ENCODE measurements at places on chromosomes 5 and 9. TPM values are rescaled to one million over a fixed set of nuclear protein-coding genes. Genes with fewer than 3 reads are reported as not detected.
A peak's percentile ranks its signal among the peaks of the same experiment; 100 is the strongest.

- no peaks in the 10 kb centered on the region for H3K4me1 ChIP-seq
- DNase-seq: no peak
- no peak overlapping the region for H3K4me3 ChIP-seq
- no peaks in the 10 kb centered on the region for H3K27me3 ChIP-seq
- no peak overlapping the region for H3K27ac ChIP-seq
- no peaks in the 10 kb centered on the region for H3K36me3 ChIP-seq
Observed at GRCh38 chr5:179112469-179113142, 52.4 kb downstream of the ZNF354C start.

The CYLC2 gene
- total RNA-seq: not detected

DNA sequence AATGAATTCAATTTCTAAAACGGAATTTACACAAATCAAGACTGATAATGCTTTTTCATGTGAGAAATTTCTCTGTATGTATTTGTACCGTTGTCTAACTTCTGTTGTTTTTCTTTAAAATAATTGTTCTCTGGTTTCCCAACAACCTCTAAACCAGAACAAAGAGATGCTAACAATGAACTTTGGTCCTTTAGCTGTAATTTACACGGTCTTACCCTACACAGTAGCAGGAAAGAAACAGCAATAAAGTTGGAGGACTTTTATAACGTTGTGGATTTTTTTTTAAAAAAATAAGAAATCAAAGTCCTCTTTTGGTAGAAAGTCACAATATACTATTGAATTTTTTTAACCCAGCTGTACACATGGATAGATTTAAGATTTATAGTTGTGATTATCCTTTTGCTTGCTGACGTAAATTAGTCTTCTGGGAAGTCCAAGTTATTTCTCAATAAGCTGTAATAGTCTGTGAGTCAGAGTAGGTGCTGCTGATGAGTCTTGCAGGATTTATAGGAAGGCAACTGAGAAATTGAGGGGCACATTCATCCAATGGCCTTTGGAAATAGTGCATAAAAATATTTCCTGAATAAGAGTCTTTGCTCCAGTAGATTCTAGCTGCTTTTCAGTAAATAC, 76.8 kb upstream of the PCSK1 start:
- H3K27ac ChIP-seq: no peak overlapping the region
- H3K27me3 ChIP-seq: no peaks in the 10 kb centered on the region
- H3K4me3 ChIP-seq: no peak overlapping the region

The ORM2 gene
- not detected for total RNA-seq

- H3K27me3 ChIP-seq: no peaks in the 10 kb centered on the region
- H3K4me3 ChIP-seq: no peak overlapping the region
- DNase-seq: no peak
- no peak overlapping the region for H3K27ac ChIP-seq
Observed at GRCh38 chr5:83644301-83644700, 76.4 kb downstream of the HAPLN1 start.

The SLC1A3 gene
- total RNA-seq: 11.2 TPM

DNA sequence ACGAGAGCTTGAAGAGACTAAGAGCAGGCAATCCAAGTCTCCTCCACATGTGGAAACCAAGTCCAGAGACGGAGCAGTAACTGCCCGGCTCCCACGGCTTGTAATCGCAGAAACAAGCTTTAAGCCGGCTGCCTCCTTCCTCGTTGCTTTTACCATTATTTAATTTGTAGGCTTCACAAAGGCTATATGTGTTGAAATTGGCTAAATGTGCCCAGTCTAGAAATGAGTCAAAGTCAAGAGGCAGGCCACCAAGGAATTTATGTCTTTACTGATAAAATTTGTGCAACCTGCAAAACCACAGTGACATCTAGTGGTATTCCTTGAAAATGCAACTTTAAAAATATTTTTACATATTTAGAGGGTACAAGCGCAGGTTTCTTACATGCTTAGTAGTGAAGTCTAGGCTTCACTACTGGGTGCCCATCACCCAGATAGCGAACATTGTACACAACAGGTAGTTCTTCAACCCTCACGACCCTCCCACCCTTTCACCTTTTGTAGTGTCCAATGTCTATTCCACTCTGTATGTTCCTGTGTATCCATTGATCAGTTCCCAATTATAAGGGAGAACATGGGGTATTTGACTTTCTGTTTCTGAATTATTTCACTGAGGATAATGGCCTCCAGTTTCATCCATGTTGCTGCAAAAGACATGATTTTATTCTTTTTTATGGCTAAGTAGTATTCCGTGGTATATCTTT, 33.5 kb upstream of the EBF1 start:
- H3K4me1 ChIP-seq: no peaks in the 10 kb centered on the region
- no peaks in the 10 kb centered on the region for H3K27me3 ChIP-seq
- H3K27ac ChIP-seq: no peak overlapping the region
- no peaks in the 10 kb centered on the region for H3K36me3 ChIP-seq

DNA sequence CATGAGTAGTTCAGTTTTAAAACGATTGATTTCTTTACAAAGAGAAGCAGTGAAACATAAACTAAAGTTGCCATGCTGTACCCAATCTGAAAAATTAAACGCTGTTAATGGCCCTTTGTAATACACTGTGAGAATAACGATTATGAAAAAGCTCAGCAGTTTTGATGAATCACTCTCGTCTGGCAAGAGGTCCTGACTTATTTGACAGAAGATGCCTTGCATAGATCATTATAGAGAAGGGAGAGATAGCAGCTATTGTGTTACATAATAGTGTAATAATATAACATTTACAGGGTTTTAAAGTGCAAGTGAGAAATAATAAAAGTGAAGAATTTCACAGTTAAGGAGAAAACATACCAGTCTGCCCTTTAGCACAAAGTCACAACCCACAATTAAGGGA, 361.5 kb upstream of the CDH10 start:
- no peak for DNase-seq
- no peaks in the 10 kb centered on the region for H3K36me3 ChIP-seq
- H3K27me3 ChIP-seq: no peaks in the 10 kb centered on the region
- no peak overlapping the region for H3K27ac ChIP-seq
- no peaks in the 10 kb centered on the region for H3K4me1 ChIP-seq

DNA sequence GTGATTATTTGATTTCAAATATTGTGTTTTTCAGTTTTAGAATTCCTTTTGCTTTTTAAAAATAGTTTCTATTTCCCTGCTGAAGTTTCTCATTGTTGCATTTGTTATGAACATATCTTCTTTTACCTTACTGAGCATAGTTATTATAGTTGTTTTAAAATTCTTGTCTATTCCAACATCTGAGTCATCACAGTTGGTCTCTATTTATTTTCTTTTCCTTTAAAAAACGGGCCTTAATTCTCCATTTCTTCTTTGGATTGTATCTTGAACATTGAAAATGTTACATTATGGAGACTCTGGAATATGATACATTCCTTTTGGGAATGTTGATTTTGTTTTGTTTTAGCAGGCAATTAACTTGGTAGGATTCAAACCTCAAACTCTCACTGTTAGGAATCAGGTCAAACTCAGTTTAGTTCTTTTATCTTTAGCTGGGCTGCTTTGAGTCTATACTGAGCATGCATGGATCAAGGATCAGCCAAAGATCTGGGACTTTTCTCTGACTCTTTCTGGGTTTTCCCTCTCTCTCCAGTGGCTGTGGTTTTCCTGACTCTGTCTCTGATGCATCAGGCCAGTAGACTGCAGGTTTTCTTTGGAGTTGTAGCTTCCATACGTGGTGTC, 70.3 kb downstream of the TEK start:
- H3K4me3 ChIP-seq: no peak overlapping the region
- no peak overlapping the region for H3K27ac ChIP-seq
- DNase-seq: no peak
- peaks cover 11% of the 10 kb centered on the region for H3K4me1 ChIP-seq
- H3K27me3 ChIP-seq: no peaks in the 10 kb centered on the region

The NDFIP1 gene
- total RNA-seq: 39.7 TPM

DNA sequence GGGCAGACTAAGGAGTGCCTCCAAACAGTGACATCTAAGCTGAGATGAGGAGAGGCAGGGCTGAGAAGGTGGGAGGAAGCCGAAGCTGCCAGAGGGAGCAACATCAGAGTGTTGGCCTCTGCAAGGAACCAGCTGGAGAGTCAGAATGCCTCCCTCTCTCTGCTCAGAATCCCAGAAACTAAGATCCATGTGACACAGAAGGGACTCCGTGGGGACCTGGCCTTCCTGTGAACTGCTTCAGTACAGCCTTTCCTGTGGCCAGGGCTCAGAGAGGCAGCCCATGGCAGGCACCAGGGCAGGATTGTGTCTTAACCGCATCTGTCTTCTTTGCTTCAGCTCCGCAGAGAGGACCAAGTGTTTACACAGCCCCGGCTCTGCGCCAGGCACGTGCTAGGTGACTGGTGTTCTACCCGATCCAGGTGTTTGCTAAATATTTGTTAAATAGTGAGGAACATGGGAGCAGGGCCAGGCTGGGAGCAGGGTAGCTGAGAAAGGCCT, 33.5 kb downstream of the KCNMB1 start:
- H3K27ac ChIP-seq: no peak overlapping the region
- H3K4me1 ChIP-seq: peaks cover 18% of the 10 kb centered on the region
- no peak overlapping the region for H3K4me3 ChIP-seq

DNA sequence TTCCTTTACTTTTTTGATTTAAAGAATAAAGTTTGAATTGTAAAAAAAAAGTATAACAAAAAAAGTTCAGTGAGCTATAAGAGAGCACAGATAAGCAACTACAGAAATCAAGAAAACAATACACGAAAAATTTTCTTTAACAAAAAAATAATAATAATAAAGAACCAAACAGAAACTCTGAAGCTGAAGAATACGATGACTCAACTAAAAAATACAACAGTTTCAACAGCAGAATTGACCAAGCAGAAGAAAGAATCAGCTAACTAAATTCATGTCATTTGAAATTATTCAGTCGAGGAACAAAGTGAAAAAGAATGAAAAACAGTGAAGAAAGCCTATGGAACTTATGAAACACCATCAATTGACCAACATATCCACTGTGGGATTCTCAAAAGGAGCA, 177.7 kb downstream of the NDUFS4 start:
- H3K4me3 ChIP-seq: no peak overlapping the region
- H3K27ac ChIP-seq: no peak overlapping the region
- no peak for DNase-seq
- no peaks in the 10 kb centered on the region for H3K27me3 ChIP-seq
- no peaks in the 10 kb centered on the region for H3K4me1 ChIP-seq

The DMRT2 gene
- total RNA-seq: 4.0 TPM

DNA sequence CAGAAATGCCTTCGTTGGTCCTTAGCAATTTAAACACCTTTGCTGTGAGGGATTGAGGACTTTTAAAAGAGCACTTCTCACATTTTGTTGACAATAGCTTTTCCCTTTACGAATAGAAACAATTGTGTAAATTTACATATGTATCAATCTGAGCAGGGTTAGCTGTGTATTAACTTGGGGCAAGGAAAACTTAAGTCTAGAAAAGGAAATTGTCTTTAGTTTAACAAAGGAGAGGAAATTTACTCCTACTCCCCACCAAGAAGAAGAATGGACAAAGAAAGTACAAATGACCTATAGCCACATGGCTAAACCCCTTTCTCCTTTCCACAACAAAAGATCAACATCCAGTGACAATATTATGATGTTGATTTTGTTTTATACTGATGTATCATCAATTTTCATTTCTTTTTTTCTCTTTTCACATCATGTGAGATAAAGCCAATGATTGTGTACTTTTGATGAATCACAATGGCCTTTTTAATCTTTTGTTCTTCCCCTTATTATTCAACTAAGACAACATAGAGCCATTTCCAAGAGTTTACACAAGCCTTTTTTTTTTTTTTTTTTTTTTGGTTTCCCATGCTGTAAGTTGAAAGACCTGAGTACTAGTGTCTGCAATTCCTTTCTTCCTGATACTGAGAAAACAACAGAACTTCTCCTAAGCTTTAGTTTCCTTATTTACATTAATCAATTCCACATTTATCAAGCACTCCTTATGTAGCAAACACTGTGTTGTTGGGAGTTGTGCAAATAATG, 19.0 kb downstream of the FOXB2 start:
- no peaks in the 10 kb centered on the region for H3K4me1 ChIP-seq
- no peak overlapping the region for H3K27ac ChIP-seq
- no peak for DNase-seq
- no peak overlapping the region for H3K4me3 ChIP-seq
- no peaks in the 10 kb centered on the region for H3K27me3 ChIP-seq

The MCC gene
- total RNA-seq: 9.9 TPM

- no peak overlapping the region for H3K4me3 ChIP-seq
- peak; percentile 67 for DNase-seq
- peak overlapping the region; percentile 44 for H3K27ac ChIP-seq
- H3K27me3 ChIP-seq: no peaks in the 10 kb centered on the region
Observed at GRCh38 chr5:147403651-147404640, 105.9 kb downstream of the DPYSL3 start.

The C9orf152 gene
- total RNA-seq: 0.33 TPM

The ZNF883 gene
- total RNA-seq: 2.6 TPM

The PRLR gene
- 7.9 TPM for total RNA-seq

The SPINK4 gene
- total RNA-seq: not detected

The NR4A3 gene
- total RNA-seq: 8.9 TPM

The MARCOL gene
- not detected for total RNA-seq

The PCDHGB2 gene
- 2.3 TPM for total RNA-seq

DNA sequence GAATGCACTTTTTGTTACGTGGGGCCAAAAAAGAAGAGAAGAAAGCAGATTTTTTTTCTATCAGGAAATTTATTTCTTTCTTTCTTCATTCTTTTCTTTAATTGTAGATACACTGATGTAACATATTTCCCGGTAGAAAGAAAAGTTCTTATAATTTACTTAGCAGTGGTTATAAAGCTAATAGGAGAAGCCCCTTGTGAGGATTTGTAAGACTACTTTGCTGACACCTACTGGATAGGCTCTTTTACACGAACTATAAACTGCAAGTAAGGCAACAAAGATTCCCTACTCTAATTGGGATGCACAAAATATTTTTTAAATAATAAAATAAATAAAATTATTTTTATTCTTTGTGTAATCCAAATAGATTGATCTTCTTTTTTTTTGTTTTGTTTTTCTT, 284.4 kb downstream of the DNAH5 start:
- no peak overlapping the region for H3K27ac ChIP-seq
- no peaks in the 10 kb centered on the region for H3K36me3 ChIP-seq
- DNase-seq: no peak
- no peak overlapping the region for H3K4me3 ChIP-seq
- no peaks in the 10 kb centered on the region for H3K4me1 ChIP-seq

The PAEP gene
- total RNA-seq: not detected

The BASP1 gene
- 4.0 TPM for total RNA-seq

The ZNF474 gene
- not detected for total RNA-seq

The RPL7A gene
- total RNA-seq: 1,480 TPM

DNA sequence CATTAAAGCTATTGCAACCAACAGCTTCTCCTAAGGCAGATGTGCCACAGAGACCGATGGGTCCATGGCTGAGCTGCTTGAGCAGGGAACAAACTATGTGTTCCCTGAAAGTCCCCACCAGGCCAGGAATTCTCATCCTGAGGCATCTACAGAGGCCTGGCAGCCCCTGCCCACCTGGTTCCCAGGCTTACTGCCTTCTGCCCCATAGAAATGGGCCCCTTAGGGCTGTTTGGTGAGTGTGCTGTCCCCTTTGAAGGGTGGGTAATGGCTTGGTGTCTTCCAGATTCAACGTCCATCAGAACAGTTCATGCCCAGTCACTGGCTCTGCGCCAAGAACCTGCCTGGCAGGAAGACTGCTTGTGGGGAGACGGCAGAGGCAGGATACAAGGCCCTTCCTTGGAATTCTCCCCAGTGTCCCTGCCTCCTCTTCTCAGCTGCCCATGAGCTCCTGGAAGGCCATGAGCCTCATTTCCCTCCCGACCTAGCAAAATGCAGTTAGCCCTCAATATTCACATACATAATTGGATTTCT, 3.8 kb upstream of the COL27A1 start:
- H3K36me3 ChIP-seq: no peaks in the 10 kb centered on the region
- H3K27me3 ChIP-seq: no peaks in the 10 kb centered on the region
- H3K4me3 ChIP-seq: no peak overlapping the region
- H3K27ac ChIP-seq: no peak overlapping the region
- peak; percentile 34 for DNase-seq

The FEM1C gene
- 11.9 TPM for total RNA-seq

All from body of pancreas (tissue), 4 donors.